ENCODE measurements at places on chromosomes 11 and 22. TPM values are rescaled to one million over a fixed set of nuclear protein-coding genes. Genes with fewer than 3 reads are reported as not detected.

Gene FOSL1
- polyA plus RNA-seq = 0.12 TPM

Gene KDM4E
- polyA plus RNA-seq = 0.18 TPM

Gene CASP5
- 0.26 TPM for polyA plus RNA-seq

Gene BID
- 18.1 TPM for polyA plus RNA-seq

Gene OR8D1
- not detected for polyA plus RNA-seq

Gene SLC15A3
- polyA plus RNA-seq = 21.0 TPM

Gene CD3D
- 0.67 TPM for polyA plus RNA-seq

Gene FANCF
- 15.2 TPM for polyA plus RNA-seq

Gene MMP13
- polyA plus RNA-seq = 0.10 TPM

Gene PDE3B
- polyA plus RNA-seq = 33.1 TPM

Gene RAB36
- polyA plus RNA-seq = 10.3 TPM

Gene GRAMD1B
- polyA plus RNA-seq = 4.2 TPM

Gene OR51G1
- polyA plus RNA-seq = not detected

Gene MTFP1
- polyA plus RNA-seq = 9.8 TPM

Gene RAB3IL1
- polyA plus RNA-seq = 11.0 TPM

DNA sequence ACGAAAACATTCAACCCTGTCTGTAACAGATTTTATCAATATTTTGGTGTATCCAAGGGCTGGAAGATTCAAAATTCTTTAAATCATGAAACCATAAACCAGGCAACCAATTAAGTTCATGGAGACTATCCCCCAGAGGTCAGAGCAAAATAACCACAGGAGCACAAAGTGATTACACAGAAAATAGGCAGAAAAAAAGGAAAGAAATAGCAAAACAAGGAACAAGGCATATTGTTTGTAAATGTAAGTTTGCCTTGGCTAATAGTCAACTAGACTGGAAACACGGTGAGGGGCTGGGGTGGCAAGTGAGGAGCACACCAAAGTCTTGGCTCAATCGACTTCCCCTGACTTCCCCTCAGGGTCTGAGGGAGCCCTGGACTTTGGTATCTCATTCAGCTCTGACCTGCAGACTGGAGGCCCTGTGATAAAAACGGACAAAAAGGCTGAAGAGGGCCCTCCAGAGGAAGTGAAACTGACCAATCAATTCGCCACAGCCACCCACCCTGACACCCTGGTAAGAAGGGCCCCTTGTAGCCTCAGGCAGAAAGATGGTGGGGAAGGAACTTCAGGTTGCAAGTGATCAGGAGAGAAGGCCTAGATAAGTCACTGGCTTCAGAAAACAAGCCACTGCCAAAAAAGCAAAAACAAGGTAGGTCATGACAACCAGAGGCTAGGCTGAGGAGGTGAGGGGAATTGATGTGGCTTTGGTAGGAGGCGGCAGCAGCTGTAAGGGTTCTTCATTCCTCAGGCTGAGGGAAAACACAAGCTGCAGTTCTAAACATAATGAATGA lies 1.8 kb downstream of the SIK3 start:
- DNase-seq = no peak

DNA sequence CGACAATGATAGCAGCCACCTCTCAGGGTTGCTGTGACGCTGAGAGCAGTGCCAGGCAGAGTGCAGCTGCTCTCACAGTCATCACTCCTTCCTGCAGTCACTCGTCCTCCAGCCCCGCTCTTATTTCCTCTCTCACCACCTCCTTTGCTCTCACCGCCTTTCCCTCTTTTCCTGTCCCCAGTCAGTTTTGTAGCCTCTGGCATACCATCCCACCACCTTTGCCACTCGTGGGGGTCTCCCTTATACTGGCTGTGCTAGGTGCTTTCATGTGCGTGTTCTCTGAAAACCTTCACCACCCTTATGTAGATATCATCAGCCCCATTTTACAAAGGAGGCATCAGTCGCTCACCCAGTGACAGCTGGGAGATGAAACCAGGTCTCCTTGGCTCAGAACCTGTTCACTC lies 19.3 kb upstream of the ST3GAL4 start:
- no peak for DNase-seq

DNA sequence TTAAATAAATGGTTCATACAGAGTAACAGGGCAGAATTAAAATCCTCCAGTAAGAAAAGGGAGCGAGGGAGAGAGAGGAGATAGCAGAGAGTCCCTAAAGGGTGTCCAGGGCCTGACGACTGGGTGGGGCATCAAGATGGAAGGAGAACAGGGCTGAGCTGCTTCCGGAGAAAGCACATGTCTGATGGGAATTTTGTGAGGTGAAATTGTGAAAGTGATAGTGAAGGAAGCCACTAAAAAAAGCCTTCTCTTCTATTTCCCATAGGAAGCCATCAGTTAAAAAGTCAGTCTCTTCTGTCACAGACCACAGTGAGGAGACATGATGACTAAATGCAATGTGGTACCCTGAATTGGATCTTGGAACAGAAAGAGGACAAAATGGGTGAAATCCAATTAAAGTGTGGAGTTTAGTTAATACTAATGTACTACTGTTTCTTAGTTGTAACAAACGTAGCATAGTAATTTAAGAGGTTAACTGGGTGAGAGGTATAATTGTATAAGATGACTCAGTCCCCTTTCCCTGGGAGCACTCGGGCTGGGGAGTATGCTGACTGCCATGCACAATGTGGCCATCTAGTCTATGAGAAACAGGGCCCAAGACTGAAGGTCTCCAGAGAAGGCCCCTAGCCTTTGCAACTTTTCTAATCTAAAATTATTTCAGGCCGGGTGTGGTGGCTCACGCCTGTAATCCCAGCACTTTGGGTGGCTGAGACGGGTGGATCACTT lies 29.5 kb upstream of the FCHSD2 start:
- DNase-seq = no peak

DNA sequence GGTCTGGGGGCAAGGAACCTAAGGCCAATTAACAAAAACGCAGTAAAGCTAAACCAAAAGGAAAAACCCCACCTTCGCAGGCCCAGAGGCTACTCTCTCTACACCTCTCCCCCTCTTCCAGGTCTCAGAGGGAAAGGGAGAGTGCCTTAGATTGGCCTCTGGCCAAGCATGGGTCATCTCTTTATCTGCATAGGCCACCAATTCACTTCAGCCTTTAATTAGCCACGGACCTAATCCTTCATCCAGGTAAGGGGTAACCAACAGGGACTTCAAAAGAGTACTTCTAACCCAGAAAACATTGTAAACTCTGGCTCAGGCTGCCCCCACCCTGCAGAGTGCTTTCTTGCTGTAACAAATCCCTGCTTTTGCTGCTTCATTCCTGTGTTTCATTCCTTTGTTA lies 9.4 kb downstream of the VSTM5 start:
- DNase-seq = no peak

GRCh38 chr22:35648066-35649025 lies at the start of gene APOL6:
APOL6 (plus strand) TSS chr22:35648446; CDS start chr22:35656426, 7,980 bp downstream.
- DNase-seq = peak; percentile 74

GRCh38 chr11:93028960-93029522 lies 59.6 kb downstream of the MTNR1B start:
- no peak for DNase-seq

DNA sequence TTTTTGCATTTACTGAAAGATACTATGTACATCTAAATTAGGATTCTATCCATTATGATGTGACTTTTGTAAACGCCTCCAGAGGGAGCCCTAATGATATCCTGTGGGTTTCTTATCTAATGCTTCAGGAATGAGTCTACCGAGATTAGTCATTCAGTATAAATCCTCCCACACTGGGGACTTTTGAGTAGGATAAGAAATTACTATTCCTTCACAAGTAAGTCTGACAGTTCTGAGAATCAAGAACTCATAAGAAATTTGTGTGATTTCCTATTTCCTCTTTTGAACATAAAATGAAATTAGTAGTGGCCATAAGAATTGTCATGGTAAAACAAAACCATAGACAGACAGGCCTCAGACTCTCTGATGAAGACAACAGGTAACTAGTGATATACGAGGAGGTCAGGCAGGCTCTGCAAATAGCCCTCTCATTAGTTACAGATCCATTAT lies 10.0 kb upstream of the OR5M1 start:
- DNase-seq = peak; percentile 3

GRCh38 chr22:47034905-47035419 lies 272.5 kb downstream of the TBC1D22A start:
- DNase-seq = no peak

DNA sequence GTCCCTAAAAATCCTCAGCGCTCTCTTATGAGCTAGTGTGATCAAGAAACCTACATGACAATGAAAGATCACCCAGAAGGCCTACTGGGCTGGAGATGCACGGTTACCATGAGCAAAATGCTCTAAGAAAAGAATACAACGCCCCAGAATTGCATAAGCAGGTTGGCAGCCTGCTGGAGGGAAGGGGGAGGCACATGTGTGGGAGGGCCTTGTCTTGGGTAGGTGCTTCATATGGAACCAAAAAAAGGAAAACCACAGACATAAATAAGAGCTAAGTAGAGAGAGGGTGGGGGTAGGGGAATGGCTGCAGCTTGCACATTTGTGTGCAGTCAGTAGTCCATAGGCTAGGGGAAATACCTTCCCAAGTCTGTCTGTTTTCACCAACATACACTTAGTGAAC lies 2.8 kb downstream of the SIAE start:
- no peak for DNase-seq

GRCh38 chr11:61353131-61354067 lies 8.3 kb downstream of the CYB561A3 start:
- no peak for DNase-seq

GRCh38 chr22:10780281-10780680 lies 4747.7 kb upstream of the OR11H1 start:
- no peak for DNase-seq

DNA sequence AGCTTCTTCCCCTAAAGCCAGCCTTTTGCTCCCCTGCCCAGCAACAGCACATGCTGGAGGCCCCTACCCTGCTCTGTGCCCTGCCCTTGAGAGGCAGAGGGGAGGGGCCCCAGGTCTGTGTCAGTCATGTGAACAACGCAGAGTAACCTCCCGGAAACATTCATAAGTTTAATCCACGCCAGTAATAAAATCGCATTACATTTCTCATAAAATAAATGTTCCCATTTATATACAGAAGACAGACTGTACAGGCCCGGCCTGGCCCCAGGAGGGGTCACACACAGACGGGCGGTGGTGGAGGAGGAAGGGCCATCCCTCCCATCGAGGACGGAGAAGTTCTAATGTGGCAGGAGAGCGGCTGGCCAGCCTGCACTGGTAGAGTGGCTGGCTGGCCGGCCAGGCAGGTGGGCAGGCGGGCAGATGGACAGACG lies 39.5 kb downstream of the LMO1 start:
- no peak for DNase-seq

GRCh38 chr11:95451682-95452081 lies 220.7 kb upstream of the SESN3 start:
- no peak for DNase-seq

GRCh38 chr11:100585728-100586127 lies 101.4 kb upstream of the ARHGAP42 start:
- DNase-seq = no peak

DNA sequence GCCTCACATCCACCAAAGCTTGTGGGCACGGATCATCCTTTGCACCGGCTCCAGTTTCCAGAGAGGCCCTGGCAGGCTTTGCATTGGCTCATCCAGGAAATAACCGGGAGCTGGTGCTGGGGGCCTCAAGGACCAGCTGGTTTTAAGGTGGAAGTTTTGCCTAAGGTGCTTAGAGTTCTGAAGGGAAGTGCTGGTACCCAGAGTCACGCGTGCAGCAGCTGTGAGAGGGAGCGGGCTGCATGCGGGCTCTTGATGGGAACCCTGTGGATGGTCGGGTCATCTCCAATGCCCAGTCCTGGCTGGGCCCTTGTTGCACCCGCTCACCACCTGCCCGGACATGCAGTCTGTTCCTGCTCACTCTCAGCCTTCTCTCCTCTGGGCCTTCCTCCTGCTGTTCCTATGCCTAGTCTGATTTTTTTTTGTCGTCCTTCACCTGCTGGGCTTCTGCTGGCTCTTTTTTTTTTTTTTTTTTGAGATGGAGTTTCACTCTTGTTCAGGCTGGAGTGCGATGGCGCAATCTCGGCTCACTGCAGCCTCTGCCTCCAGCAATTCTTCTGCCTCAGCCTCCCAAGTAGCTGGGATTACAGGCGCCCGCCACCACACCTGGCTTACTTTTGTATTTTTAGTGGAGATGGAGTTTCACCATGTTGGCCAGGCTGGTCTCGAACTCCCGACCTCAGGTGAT lies 24.0 kb upstream of the PRR5 start:
- DNase-seq = no peak

DNA sequence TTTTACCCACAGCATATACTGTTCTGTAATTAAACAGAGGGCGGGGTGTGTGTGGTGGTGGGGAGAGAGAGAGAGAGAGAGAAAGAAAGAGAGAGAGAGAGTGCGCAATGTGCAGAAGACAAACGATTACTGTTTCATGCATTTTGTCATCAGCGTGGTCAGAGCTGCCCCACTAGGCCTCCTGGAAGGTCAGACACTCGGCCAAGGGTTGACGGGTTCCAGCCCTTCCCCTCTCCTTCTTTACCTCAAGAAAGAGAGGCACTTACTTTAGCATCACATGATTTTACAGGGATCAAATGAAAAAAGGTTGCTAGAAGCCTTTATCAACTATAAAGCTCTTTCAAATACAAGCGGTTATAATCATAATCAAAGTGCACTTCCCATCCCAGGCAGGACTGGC lies 269.2 kb upstream of the SORL1-AS1 start:
- no peak for DNase-seq

DNA sequence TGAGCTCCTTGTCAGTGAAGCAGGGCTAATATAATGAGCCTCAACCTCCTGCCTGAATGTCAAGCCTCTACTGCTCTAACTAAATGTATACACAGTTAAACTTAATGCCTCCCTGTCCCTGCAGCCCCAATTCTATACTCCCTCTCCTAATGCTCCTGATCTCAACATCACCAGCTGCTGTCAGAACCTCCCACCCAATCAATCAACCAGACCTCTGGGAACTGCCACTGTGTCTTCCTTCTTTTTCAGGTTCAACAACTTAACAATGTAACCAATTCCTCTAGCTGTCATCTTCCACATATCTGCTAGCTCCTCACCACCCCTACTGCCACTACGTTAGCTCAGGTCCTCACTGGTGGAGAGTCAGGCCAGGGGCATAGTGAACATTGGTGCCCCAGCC lies 339.8 kb upstream of the NARS2 start:
- DNase-seq = no peak
